A549 treated with GW870086 at 1 μM for 4 hours (cell line): ENCODE measurements at places on chromosomes 7 and 10. TPM values are rescaled to one million over a fixed set of nuclear protein-coding genes. Genes with fewer than 3 reads are reported as not detected.

The FIS1 gene
- total RNA-seq: 136 to 151 TPM (median 137 TPM) in 5 replicates

The CCDC3 gene
- total RNA-seq: 0.86 to 1.3 TPM (median 0.91 TPM) in 5 replicates

The NPY gene
- total RNA-seq: not detected in 5 replicates

The SEPHS1 gene
- 57.0 to 70.5 TPM (median 66.0 TPM) in 5 replicates for total RNA-seq

The CDK6 gene
- 10.0 to 15.1 TPM (median 13.5 TPM) in 5 replicates for total RNA-seq

The BMI1 gene
- total RNA-seq: 31.8 to 42.1 TPM (median 38.9 TPM) in 5 replicates

The SHTN1 gene
- total RNA-seq: 21.9 to 27.6 TPM (median 26.1 TPM) in 5 replicates

The TUBB8 gene
- 0.10 to 0.12 TPM in 2 of 5 replicates, not detected in the others for total RNA-seq

The CRHR2 gene
- 0.05 to 0.07 TPM in 2 of 5 replicates, not detected in the others for total RNA-seq

The FOXI2 gene
- not detected in 5 replicates for total RNA-seq

The PGAM2 gene
- not detected in 5 replicates for total RNA-seq
